ENCODE measurements at places on chromosomes 4 and X.

DNA sequence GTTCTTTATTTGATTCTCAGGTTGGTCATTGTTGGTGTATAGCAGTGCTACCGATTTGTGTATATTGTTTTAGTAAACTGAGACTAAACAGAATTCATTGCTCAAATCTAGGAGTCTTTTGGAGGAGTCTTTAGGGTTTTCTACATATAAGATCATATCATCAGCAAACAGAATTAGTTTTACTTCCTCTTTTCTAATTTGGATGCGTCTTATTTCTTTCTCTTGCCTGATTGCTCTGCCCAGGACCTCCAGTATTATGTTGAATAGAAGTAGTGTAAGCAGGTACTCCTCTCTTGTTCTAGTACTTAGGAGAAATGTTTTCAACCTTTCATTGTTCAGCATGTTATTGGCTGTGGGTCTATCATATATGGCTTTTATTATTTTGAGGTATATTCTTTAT lies 92.6 kb downstream of the IQCM start:
- no peak for DNase-seq

- DNase-seq, result no peak
Measured at GRCh38 chr4:60134099-60134498, 1066.0 kb upstream of the ADGRL3 start.

- no peak for DNase-seq
Measured at GRCh38 chr4:138003248-138003647, 238.9 kb downstream of the SLC7A11 start.

DNA sequence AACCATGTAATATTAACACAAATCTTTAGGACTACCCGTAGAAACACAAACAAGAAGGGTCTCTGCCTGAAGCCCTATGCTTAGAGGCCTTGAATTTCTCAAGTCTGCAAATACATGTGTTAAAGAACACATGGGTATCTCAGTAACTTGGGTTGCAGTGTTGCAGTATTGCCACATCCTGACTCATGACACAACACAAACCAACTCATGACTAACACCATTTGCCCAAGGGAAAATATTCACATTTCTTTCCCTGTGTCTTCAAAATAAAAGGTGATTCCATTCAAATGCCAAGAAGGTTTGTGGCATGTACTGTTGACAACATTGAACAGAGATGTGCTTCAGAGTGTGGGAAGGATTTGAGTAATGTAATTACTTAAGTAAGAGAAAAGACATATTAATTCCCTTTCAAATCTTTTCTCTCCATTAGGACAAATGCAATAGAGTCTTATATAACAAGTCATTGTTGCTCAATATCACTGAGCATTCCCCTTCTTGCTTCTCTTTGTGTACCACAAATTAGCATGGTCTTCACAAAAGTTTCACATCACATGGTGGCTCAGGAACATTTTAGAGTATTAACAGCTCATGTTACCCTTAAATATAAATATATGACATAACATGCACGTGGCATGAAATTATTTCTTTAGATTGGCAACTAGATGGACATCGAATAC lies 487.1 kb downstream of the STPG2 start:
- no peak for DNase-seq

- DNase-seq, result no peak
Measured at GRCh38 chr4:40990899-40991265, 223.5 kb downstream of the APBB2 start.

- DNase-seq, result no peak
Measured at GRCh38 chrX:77493677-77494553, 46.7 kb downstream of the FGF16 start.

DNA sequence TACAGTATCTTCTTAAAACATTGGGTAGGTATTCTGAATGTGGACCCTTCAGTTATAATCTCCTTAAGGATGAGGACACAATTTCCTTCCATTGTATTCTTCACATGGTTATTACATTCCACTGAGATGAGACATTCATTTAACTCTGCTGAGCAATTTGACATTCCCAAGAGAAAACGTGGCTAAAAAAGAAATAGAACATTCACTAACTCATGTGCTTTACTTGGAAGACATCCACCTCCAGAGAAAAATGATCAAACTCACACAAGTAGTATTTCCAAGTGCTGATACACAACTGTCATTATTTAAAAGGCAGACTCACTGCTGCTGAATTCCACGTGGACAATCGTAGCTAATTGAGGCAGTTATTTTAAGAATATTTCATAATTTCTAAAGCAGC lies 227.9 kb upstream of the ANKRD50 start:
- DNase-seq, result no peak

GRCh38 chr4:7147661-7148310 lies 44.6 kb upstream of the SORCS2 start:
- DNase-seq, result no peak

- DNase-seq, result no peak
Measured at GRCh38 chr4:8547912-8548730, 32.1 kb upstream of the GPR78 start.

DNA sequence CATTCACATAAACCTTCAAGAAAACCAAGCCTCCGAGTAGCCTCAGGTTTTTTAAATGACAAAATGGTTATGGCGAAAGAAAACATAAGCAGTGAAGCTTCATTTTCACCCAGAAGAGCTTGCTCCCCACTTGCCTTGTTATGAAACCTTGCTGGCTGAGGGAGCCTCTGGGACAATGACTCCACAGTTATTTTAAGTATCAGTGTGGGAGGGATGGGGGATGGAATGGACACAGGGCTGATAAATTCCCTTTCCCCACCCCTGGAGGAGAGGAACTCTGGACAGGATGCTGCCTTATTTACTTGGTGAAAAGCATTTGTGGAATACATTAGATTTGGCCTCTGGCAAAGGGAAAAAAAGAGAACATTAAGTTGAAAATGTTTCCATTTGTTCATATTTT lies 220.7 kb upstream of the CNKSR2 start:
- no peak for DNase-seq

GRCh38 chrX:124216396-124217115 lies 115.9 kb upstream of the TEX13D start:
- no peak for DNase-seq

DNA sequence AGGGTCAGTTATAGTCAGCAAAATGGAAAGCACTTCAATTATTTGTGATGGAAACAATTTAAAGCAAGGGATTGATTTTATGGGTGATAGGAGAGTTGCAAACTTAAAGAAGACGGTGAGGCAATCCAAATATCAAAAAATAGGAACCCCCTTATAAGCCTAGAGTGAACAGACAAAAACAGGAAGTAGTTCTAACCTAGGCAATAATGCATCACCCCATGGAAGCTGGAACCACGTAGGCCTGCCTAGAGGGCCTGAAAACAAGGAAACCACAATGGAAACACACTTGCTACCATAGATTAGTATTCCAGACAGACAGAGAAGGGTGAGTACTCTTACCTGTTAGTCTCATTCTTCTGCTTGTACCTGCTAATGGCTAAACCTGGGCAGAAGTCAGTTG lies 13.5 kb upstream of the GK2 start:
- DNase-seq, result no peak

- DNase-seq, result no peak
Measured at GRCh38 chrX:107547621-107548020, 80.7 kb upstream of the PRPS1 start.

- no peak for DNase-seq
Measured at GRCh38 chr4:148065075-148065474, 333.2 kb downstream of the ARHGAP10 start.

DNA sequence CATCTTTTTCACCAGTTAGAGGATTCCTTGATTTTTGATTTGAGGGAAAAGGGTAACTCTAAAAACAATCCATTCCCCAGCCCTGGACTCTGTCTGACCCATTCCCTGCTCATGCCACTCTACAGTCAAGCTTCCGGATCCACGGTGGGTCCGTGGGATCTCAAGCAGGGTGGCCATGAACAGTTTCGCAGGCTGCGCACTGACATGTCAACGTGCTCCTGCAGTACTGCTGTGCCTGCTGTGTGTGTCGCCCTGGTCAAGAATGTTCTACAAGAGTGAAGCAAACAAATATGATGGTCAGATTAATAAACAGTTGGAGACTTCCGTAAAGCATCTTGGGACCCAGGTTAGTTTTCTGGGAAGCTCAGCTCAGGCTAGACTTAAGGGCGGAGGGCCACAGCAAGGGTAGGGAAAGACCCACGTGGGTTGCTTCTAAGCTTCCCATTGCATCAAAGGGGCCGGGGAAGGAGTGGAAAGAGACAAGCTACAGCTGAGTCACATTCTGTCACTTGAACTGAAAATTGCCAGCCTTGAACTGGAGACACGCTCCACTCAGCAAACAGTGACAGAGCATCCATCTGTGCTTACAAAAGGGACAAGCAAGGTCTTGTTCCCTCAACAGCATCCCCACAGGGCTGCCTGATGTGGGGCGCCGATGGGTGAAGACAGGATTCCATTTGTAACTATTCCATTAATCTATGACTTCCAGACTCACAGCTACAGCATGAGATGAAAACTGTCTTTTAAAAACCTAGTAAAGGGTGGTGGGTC lies 81.8 kb downstream of the MTMR1 start:
- no peak for DNase-seq

GRCh38 chr4:142396279-142396678 lies 449.8 kb downstream of the INPP4B start:
- DNase-seq, result no peak

GRCh38 chrX:108735679-108736508 lies 469 bp downstream of the IRS4 start:
- DNase-seq, result peak; percentile 23

DNA sequence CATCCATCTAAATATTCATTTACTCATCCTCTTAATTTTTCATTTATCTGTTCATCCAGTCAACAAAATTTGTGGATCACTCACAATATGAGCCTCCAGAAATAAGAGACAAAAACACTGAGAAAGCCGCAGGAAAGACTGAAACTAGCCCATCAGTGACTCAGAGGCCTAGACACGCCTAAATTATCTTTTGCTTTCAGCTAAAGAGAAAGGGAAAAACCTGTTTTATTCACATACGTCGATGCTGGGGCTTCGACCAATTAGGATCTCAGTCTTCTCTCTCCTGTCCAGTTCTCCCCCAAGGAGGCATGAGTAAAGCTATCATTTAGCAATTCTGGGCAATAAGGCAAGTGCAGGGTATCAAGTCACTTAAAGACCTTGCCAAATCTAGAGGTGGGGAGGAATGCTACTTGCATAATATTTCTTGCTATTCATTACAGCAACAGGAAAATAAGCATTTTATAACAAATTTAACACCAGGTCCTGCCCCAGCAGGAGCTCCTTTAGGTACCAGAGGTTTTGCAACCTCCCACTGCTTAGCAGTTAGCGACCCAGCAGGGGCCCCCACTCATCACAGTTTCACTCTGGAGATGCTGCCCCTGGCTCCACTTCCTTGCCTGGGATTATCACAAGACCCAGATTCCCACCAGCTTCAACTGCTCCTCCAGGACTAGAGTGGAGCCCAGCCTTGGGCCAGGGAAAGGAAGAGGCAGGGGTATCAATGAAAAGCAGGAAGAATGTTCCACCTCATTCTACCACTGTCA lies 30.1 kb upstream of the TMEM154 start:
- DNase-seq, result no peak

DNA sequence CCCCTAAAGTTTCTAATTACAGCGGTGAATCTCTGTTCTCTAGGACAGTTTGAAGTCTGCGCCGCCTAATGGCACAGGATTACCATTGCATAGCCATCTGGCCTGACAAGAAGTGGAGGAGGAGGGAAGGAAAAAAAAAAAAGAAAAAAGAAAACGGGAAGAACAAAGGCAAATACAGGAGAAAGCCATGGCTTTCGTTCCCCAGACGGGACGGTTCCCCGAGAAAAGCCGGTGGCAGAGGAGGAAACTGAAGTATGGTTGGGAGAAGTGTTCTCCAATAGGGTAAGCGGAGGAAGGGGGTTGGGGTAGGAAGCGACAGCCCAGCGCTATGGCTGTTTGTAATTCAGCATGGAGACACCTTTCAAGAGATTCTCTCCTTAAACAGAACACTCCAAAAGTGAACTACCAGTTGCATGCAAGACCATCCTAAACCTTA lies 80.8 kb downstream of the HMGN5 start:
- DNase-seq, result peak; percentile 32

GRCh38 chr4:145195167-145195952 lies 15.0 kb upstream of the OTUD4 start:
- DNase-seq, result no peak

DNA sequence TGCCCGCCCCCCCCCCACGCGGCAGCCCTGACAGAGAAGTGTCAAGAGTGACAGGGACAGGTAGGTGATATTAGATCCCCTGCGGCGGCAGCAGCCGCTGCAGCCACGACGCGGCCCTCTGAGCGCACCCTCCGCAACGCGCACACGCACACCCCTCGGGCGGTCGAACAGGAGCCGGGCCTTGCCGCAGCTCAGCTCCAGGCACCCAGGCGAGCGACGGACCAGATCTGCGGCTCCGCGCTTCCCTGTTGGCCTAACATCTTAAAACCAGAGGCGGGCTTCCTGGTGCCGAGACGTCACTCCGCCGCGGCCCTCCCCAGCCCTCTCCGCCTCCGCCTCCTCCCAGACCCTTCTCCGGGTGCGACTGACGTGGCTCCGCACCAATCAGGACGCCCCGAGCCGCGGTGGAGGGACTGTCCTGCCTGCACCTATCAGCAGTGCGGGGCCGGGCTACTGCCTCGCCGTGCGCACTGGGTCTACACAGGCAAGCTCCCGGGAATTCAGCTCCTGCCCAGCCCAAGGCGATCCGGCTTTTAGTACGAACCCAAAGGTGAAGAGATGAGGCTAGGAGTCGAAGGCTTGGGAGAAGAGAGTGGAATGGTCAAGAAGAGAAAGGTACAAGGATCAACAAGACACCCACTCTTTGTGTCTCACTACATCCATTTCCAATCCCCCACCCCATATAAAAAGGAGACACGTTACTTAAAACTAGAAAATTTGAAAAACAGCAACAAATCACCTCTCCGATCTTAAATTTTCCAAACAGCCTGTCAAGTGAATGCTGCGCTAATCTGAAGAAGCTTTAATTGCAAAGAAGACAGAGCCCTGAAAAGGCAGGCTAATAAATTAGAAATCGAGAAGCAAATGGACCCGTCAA lies at the start of gene PITX2:
Gene PITX2 (minus strand): TSS at position 237 of the 877 bp plus-strand sequence. CDS start 617 bp downstream, outside the sequence.
- no peak for DNase-seq

DNA sequence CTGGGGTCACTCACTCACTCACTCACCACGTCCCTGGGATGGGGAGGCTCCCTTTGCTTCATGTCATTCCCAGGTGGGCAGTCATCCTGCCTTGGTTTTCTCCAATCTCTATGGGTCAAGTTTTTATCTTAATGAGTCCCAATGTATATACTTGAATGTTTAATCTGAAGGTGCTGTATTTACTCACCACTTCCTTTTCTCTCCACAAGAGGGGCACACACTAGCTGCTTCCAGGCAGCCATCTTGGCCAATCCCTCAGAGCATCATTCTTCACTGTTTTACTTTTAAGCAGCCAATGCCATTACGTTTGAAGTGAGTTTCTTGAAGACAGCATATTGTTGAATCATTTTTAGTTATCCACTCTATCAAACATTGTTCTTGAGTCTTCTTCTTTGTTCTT lies 153.4 kb upstream of the ARSJ start:
- no peak for DNase-seq

GRCh38 chrX:153981771-153982533 lies 9.4 kb downstream of the TMEM187 start:
- no peak for DNase-seq

- DNase-seq, result peak; percentile 38
Measured at GRCh38 chr4:107037199-107037584, 1.1 kb upstream of the DKK2 start.

GRCh38 chr4:138775489-138775888 lies 240.1 kb upstream of the NOCT start:
- no peak for DNase-seq
